ENCODE measurements at places on chromosomes 13 and 19.
A peak's percentile ranks its signal among the peaks of the same experiment; 100 is the strongest.

DNA sequence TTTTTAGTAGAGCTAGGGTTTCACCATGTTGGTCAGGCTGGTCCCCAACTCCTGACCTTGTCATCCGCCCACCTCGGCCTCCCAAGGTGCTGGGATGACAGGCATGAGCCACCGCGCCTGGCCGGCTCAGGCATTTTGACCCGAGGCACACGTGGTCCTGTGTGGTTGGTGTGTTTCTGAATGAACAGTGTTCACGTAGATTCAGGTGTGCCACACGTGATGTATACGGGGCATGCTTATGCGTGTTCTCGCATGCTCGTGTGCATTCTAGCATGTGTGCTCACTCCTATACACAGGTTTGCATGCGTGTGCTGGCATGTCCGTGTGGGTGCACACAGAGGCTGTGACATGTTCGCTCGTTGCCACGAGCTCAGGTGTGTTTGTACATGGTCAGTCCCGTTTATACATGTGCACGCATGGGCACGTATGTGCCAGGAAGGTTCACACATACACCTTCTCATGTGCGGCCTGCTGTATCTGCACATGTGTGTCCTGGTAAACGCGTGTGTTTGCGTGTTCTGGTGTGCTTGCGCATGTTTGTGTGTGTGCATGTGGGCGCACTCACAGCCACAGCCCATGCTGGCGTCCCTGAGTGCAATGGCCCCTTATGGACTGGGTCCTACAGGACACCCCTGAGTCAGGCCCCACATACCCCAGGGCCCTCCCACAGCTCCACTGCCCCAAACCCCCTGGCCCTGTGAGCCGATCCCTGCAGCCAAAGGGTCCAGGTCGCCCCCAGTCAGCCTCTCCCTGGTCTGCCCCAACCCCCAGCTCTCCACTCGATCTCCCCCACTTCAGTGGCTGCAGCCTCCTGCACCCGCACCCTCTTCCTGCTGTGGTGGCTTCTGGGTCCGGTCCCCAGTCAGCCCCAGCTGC, 20.6 kb upstream of the TCF3 start:
- DNase-seq, result no peak

DNA sequence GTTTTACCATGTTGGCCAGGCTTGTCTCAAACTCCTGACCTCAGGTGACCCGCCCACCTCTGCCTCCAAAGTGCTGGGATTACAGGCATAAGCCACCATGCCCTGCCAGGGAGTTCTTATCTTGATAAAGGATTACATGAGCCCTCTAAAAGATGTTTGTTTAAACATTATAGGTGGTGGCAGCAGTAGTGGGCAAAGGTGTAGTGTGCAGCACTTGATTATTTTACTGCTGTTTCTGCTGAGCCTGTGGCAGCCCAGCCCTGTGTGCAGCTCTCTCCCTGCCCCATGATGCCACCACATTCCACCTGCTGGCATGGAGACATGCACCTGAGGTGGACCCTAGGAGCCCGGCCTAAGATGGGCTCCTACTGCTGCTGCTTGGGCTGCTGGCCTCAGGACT, 54.0 kb downstream of the ZNF429 start:
- DNase-seq, result no peak

GRCh38 chr13:101399365-101399764, 16.9 kb downstream of the NALCN start:
- no peak for DNase-seq

GRCh38 chr13:26475176-26476110, 82.0 kb upstream of the WASF3 start:
- DNase-seq, result no peak

- DNase-seq, result peak; percentile 99
Observed at GRCh38 chr19:51366389-51367254, 434 bp upstream of the ETFB start.

GRCh38 chr13:21579754-21580316, 24.1 kb downstream of the MICU2 start:
- peak; percentile 66 for DNase-seq

DNA sequence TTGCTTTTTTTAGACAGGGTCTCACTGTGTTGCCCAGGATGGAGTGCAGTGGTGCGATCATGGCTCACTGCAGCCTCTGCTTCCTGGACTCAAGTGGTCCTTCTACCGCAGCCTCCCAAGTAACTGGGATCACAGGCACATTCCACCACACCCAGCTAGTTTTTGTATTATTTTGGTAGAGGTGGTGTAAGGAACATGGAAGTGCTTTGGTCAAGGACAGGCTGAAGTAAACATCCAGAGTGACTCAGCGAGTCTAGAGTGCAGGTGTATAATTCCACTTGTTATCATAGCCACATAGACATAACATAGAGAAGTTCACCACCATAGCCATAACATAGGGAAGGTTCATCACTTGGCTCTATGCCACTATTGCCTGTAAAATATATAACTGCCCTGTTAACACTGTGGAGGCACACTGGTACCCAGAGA, 98.6 kb downstream of the RBM26 start:
- no peak for DNase-seq

DNA sequence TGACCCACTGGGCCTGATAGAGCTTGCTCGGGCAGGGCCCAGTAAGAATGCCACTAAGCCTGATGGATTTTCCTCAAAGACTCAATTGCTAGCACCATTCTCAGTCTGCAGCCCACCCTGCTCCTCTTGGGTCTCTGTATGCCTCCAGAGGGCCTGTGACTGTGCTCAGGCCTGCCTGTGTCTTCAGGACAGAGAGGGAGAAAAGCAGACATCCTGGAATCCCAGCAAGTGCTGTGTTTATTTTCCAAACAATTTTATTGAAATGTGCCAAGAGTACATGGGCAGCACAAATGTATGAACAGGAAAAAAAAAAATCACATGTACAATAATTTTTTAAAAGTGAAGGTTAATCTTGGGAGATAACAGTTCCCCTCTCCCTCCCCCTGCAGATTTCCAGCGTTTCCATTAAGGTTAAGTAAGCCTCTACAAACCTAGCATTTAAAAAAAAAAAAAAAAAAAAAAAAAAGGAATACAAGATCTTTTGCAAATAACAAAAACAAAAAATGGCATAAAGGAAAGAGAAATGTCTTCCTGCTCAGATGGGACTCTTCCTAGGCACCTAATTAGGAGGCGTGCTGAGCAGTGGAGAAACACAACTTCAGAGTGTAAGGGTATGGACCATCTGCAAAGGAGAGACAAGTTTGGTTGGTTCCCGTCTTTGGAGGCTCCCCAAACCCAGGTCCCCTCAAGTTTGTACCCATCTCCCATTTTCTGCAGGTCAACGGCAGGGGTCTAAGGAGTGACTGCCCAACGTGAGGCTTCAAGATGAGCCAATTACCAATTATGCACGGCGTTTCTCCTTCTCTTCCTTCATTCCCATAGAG, 4.8 kb upstream of the ECH1 start:
- DNase-seq, result no peak

DNA sequence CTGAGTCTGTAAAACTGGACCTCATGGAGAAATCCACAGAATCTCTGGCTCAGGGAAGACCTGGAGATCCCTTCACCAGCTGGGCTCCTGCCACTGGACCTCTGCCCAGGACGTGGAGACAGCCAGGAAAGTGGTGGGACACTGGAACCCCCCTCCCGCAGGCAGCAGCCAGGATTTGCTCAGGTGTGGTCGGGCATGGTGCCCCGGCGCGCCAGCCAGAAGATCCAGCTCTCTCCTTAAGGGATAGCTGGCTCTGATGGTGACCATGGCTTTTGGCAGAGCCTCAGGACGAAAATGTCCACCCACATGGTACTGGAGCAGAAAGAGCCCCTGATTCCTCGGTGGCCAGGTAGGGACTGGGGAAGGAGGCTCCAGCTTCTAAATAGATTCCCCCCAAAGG, 26.6 kb upstream of the KCTD15 start:
- DNase-seq, result no peak

DNA sequence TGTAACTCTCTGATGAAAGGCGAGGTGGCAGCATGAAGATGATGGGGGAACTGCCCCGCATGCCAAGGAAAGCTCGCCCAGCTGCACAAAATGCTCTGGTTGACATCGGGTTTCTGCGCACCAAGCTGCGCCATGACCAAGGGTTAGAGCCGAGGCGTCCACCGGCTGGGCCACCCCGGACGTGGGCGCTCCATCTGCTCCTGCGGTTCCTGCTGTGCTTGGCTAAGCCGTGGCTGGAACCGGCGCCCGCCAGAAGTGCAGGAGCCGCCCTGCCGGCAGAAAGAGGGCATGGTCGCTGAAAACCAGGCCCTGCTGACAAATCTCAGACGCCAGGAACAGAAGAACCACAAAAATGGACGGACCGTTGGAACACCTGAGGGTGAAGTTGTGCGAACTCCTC, 57.9 kb downstream of the ZNF100 start:
- no peak for DNase-seq

GRCh38 chr19:45159210-45159970, 1.4 kb downstream of the NKPD1 start:
- no peak for DNase-seq

All from activated CD4-positive, alpha-beta T cell treated with anti-CD3 and anti-CD28 coated beads, Interleukin-2, Interleukin-4, amounts not matched to agents 100 ng/mL and 50 ng/mL, durations not matched to agents 16 hours and 8 hours (primary cell).